ENCODE measurements at places on chromosomes 7 and 10. TPM values are rescaled to one million over a fixed set of nuclear protein-coding genes. Genes with fewer than 3 reads are reported as not detected.

The TBATA gene
- not detected for total RNA-seq

The CH25H gene
- 2.4 TPM for total RNA-seq

The OPALIN gene
- total RNA-seq, result not detected

The TAS2R5 gene
- total RNA-seq, result 1.7 TPM

The GARIN1A gene
- total RNA-seq, result 6.1 TPM

The SMKR1 gene
- not detected for total RNA-seq

The AKR1E2 gene
- total RNA-seq, result 11.0 TPM

The INHBA gene
- total RNA-seq, result 73.3 TPM

The HABP2 gene
- total RNA-seq, result not detected

The PDGFA gene
- total RNA-seq, result 114 TPM

The BLVRA gene
- total RNA-seq, result 56.0 TPM

The RET gene
- total RNA-seq, result 0.29 TPM

The GLUD1 gene
- total RNA-seq, result 118 TPM

- H3K27ac ChIP-seq, result no peak overlapping the region
- no peak for DNase-seq
- no peak overlapping the region for H3K4me3 ChIP-seq
Measured at GRCh38 chr7:41156268-41156667, 546.6 kb downstream of the INHBA start.

DNA sequence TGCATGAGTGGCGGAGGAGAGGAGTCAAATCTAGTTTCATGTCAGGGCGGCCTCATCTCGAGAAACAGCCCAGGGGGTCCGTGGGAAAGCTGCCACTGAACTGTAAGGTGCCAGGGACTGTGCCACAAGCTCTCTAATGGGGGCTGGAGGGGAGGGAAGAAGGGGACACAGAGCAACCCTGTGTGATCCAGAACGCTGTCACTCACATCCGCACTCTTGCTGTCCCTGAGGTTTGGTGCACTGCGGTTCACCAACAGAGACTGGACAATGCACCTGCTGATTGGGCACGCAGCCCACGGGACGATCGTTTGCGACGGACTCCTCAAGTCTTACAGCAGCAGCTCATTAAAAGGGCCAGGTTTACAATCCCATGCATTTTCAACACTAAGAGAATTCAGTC, 47.7 kb downstream of the AMZ1 start:
- H3K4me1 ChIP-seq, result no peaks in the 10 kb centered on the region
- no peaks in the 10 kb centered on the region for H3K36me3 ChIP-seq
- H3K4me3 ChIP-seq, result no peak overlapping the region
- no peak for DNase-seq
- no peaks in the 10 kb centered on the region for H3K27me3 ChIP-seq
- no peak overlapping the region for H3K27ac ChIP-seq

- no peak overlapping the region for H3K4me3 ChIP-seq
- no peaks in the 10 kb centered on the region for H3K36me3 ChIP-seq
- no peaks in the 10 kb centered on the region for H3K4me1 ChIP-seq
- DNase-seq, result no peak
Measured at GRCh38 chr7:33190688-33191304, 61.4 kb downstream of the BBS9 start.

DNA sequence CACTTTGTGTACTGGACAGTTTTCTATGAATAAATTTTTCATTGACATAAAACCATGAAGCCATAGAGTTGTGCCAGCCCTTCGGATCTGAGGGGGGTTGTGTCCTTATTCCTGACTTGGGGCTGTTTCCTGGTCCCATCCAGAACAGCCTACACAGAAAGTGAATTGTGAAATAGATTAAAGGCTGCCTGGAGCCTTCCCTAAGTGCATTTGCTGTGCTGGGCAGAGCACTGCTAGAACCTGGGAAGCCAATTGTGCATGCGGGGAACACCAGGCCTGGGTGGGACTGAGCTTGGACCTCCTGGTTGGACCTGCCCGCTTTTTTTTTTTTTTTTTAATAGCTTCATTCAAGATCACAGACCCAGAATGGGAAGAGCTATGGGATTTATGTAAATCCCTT, 238.9 kb downstream of the ARHGAP21 start:
- no peak for DNase-seq
- no peak overlapping the region for H3K4me3 ChIP-seq
- H3K4me1 ChIP-seq, result no peaks in the 10 kb centered on the region

GRCh38 chr7:1618475-1618874, 48.6 kb upstream of the PSMG3 start:
- H3K36me3 ChIP-seq, result no peaks in the 10 kb centered on the region
- DNase-seq, result no peak
- H3K4me1 ChIP-seq, result no peaks in the 10 kb centered on the region
- H3K27ac ChIP-seq, result no peak overlapping the region

DNA sequence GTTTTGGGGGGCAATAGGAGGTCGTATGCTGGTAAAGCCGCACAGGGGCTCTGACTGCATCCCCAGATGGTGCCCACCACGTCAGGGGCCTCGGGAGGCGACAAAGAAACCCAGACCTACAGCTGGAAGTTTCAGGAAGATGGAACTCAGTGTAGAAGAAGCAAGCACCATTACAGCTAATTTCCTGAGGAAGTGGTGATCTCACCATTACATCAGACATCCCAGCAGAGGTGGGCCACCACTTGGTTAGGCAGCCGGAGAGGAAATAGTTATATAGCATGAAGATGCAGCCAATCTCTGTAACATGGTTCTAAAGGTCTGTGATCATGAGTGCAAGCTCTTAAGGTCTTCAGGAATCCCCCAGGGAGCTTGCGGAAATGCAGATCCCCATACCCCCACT, 127.3 kb upstream of the PCBD1 start:
- H3K4me3 ChIP-seq, result no peak overlapping the region
- no peaks in the 10 kb centered on the region for H3K27me3 ChIP-seq
- no peak for DNase-seq
- H3K4me1 ChIP-seq, result no peaks in the 10 kb centered on the region
- H3K36me3 ChIP-seq, result no peaks in the 10 kb centered on the region

DNA sequence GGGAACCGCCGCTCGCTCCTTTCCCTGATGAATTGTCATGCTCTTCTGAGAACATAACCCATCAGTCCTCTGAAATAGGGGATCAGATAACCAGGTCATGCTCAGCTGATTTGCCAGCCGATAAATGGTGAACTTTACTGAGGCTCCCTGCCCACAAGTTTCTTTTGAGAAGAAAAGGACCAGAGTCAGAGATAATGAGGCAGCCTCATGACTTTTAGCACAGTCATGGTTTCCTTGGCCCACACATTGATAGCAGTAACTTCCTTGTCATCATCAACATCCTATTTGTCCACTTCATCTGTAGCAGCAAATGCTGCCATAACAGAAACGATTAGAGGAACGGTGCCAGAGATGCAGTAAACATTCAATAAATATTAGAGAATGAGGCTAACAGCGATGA, 509.0 kb downstream of the GATA3 start:
- no peaks in the 10 kb centered on the region for H3K4me1 ChIP-seq
- DNase-seq, result no peak
- H3K4me3 ChIP-seq, result no peak overlapping the region
- H3K27me3 ChIP-seq, result no peaks in the 10 kb centered on the region

GRCh38 chr7:50721160-50721559, 61.5 kb downstream of the GRB10 start:
- DNase-seq, result no peak
- peaks cover 5% of the 10 kb centered on the region for H3K4me1 ChIP-seq
- H3K4me3 ChIP-seq, result no peak overlapping the region
- H3K27ac ChIP-seq, result no peak overlapping the region

DNA sequence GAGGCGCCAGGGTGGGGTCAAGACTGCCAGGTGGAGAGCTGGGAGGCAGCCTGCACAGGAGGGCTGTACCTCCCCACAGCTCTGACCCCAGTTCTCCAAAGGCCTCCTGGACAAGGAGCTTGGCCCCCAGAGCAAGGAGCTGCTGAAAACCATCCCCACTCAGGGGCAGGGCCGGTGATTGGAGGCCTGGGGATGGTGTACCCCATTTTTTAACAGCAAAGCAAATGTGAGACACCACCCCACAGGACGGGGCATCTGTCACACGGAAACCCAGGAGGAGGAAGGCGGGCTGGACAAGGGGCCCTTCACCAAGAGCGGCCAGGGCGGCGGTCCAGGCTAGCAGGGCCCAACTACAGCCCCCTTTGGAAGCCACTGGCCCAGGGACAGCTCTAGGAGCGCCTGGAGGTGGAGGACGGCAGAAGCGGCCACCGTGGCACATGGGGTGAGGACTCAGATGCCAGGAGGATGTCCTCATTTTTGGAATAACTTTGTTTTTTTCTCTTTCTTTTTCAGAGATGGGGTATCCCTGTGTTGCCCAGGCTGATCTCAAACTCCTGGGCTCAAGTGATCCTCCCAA, 56.4 kb upstream of the TNRC18 start:
- no peak overlapping the region for H3K4me3 ChIP-seq
- H3K27ac ChIP-seq, result no peak overlapping the region
- H3K27me3 ChIP-seq, result no peaks in the 10 kb centered on the region
- H3K4me1 ChIP-seq, result no peaks in the 10 kb centered on the region
- no peak for DNase-seq

- DNase-seq, result no peak
- no peaks in the 10 kb centered on the region for H3K4me1 ChIP-seq
- H3K27me3 ChIP-seq, result no peaks in the 10 kb centered on the region
- no peak overlapping the region for H3K4me3 ChIP-seq
- no peak overlapping the region for H3K27ac ChIP-seq
Measured at GRCh38 chr10:124127965-124128810, 34.8 kb upstream of the CHST15 start.

GRCh38 chr7:23235813-23236221, 10.8 kb upstream of the GPNMB start:
- H3K4me3 ChIP-seq, result no peak overlapping the region
- no peak overlapping the region for H3K27ac ChIP-seq
- H3K27me3 ChIP-seq, result no peaks in the 10 kb centered on the region
- DNase-seq, result no peak
- no peaks in the 10 kb centered on the region for H3K36me3 ChIP-seq
- no peaks in the 10 kb centered on the region for H3K4me1 ChIP-seq

DNA sequence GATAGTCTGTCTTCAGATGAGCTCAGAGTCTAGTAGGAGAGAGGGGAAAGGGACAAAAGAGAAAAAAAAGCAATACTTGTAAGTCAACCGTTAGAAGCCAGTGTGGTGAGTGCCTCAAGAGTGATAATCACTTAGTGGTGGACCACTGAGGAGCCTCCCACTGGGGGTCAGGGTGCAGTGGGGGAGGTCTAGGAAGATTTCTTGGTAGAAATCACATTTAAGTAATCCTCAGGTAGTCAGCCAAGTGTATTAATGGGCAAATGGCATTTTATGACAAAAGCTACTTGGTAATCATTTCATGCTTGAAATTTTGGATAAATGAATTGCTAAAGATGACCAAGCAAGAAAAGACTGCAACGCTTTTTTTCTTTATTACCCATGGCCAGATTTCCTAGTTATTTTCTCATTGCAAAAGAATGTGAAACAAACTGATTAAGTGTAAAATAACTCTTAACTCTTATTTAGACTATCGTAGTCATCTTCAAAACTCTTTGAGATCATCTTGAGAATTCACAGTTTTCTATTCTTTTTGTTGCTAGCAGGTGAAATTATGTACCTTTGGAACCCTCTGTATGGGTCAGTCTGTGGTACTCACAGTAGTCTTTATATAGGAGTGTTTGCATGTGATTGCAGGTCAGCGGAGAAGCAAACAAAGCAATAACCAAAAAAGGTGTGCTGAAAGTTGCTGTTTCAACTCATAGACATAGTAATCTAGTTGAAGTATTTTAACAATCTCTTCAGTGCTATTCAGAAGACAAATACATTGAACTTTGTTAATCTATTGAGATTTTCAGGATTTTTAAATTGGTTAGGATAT, 63.9 kb downstream of the PPP1R9A start:
- H3K36me3 ChIP-seq, result no peaks in the 10 kb centered on the region
- H3K27me3 ChIP-seq, result no peaks in the 10 kb centered on the region
- no peaks in the 10 kb centered on the region for H3K4me1 ChIP-seq
- H3K27ac ChIP-seq, result no peak overlapping the region
- no peak overlapping the region for H3K4me3 ChIP-seq

DNA sequence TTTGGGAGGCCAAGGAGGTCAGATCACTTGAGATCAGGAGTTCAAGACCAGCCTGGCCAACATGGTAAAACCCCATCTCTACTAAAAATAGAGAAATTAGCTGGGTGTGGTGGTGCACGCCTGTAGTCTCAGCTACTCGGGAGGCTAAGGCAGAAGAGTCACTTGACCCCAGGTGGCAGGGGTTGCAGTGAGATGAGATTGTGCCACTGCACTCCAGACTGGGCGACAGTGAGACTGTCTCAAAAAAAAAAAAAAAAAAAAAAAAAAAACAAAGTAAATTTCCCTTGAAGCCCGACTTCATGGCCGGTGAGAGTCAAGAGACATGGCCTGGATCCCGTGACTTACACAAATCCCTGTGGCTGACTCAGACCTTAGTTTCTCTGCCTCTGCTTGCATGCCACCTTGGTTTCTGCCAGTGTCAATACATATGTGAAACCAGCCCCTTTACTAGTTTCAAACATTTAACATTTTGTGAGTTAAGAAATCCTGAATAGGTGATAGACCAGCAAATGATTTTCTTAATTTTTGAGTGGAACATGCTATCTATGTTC, 62.8 kb downstream of the ZEB1 start:
- no peak overlapping the region for H3K4me3 ChIP-seq
- no peaks in the 10 kb centered on the region for H3K4me1 ChIP-seq
- no peak overlapping the region for H3K27ac ChIP-seq

DNA sequence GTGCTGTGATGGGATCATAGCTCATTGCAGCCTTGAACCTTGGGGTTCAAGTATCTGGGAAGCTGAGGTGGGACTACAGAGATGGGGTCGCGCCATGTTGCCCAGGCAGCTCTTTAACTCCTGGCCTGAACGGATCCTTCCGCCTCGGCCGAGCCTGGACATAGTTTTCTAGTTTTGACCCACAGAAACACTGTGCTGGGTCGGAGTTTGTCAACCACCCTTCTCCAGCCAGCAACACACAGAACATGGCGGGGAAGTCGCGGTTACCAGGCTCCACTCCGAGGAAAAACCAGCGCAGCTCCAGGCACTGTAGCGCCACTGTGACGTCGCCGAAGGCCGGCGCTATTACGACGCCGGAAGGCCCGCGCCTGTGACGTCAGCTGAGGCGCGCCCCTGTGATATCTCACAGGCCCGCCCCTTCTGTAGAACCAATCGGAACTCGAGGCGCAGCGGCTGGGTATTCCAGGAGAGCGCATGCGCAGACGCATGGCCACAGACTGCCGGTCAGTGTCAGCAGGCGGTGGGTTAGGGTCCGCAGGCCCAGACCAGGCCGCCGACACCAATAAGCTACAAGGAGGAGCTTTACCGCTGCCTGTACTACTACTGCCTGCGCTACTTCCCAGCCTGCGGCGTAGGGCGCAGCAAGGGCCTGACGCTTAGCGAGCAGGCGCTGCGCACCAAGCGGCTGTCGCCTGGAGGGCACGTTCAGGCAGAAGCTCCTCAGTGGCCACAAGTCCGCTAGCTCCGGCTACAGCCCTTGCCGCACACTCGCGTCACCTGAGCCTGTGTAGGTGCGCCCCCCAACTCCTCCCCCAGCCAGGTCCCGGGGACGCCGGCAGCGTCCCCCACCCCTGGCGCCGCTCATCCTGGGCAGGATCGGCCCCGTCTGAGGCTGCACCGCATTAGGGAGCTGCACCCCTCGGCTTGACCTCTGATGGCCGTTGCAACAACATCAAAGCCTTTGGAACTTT, 135.2 kb upstream of the KCTD7 start:
- H3K27me3 ChIP-seq, result no peaks in the 10 kb centered on the region
- peak overlapping the region; percentile 53 for H3K4me3 ChIP-seq
- DNase-seq, result peak; percentile 99
- no peaks in the 10 kb centered on the region for H3K36me3 ChIP-seq

GRCh38 chr7:4137552-4137951, 544.5 kb upstream of the FOXK1 start:
- H3K27ac ChIP-seq, result no peak overlapping the region
- no peaks in the 10 kb centered on the region for H3K27me3 ChIP-seq
- no peaks in the 10 kb centered on the region for H3K4me1 ChIP-seq
- no peak for DNase-seq
- H3K4me3 ChIP-seq, result no peak overlapping the region
